ENCODE measurements at places on chromosomes 3 and 15.

DNA sequence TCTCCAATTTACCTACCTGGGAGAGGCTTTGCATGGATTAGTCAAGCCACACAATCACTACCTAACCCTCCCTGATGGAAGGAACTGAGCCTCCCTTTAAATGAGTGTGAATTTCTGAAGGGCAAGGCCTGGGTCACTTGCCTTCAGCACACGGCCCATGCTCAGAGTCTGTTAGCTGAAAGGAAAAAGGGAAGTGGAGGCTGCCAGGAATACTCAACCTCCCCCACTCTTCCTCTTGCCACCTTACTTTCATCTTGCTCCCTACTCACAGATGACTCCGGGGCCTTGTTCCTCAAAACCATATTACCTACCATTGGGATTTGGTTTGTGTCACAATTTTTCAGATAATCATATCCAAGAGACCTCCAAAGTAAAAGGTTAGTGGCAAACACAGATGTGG lies 220.0 kb downstream of the ABHD5 start:
- DNase-seq = no peak

- DNase-seq = no peak
Measured at GRCh38 chr15:78142332-78142731, 6.8 kb upstream of the IDH3A start.

GRCh38 chr15:58096529-58097084 lies 31.1 kb upstream of the ALDH1A2 start:
- no peak for DNase-seq

DNA sequence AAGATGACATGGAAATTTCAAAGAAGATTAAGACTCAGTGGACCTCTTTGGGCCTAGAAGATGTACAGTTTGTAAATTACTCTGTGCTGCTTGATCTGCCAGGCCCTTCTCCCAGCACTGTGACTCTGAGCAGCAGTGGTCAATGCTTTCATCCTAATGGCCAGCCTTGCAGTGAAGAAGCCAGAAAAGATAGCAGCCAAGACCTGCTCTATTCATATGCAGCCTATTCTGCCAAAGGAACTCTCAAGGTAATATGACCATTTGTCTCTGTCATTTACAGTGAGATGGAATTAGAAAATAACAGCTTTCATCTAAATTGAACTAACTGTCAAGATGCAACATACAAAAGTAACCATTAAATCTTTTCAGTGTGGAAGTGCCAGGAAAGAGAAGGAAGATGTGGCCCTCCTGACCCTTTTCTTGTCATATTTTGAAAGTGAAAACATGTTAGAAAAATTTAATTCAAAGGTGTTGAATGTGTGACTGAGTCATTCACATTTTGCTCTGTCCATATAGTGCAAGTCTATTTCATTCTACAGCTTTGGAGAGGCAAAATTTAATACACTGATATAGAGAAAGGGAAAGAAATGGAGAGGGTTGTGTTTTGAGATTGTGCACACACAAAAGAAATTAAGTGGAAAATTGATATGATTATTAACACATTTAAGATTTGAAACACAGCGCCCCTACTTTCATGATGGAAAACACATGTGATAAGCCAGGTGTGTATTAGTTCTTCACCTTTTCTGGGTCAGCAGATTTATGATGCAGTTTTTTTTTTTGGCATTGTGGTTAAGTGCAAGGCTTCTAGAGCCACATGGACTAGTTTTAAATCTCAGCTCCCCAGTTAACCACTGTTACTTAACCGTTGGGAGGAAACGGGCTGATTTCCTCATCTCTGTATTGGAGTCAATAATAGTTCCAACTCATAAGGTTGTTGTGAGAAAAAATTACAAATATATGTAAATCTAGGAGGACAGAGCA lies 375.1 kb downstream of the NAALADL2 start:
- DNase-seq = no peak

DNA sequence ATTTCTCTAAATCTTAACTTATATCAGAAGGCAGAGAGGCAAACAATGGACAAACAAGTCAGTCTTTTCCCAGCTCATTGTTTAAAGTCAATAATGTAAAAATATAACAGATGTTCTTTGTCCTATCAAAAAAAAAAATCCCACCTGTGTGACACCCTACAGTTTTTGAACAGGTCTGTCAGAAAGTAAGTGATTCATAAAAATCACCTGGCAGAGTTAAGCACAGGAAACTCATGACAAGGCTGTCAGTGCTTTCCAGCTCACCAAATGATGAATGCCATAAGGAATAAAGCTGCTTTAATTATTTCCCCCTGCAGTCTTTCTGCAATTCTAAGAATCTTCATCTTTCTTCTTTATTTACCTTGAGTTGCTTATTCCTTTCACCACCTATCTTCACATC lies 30.3 kb downstream of the ROBO1 start:
- DNase-seq = no peak

DNA sequence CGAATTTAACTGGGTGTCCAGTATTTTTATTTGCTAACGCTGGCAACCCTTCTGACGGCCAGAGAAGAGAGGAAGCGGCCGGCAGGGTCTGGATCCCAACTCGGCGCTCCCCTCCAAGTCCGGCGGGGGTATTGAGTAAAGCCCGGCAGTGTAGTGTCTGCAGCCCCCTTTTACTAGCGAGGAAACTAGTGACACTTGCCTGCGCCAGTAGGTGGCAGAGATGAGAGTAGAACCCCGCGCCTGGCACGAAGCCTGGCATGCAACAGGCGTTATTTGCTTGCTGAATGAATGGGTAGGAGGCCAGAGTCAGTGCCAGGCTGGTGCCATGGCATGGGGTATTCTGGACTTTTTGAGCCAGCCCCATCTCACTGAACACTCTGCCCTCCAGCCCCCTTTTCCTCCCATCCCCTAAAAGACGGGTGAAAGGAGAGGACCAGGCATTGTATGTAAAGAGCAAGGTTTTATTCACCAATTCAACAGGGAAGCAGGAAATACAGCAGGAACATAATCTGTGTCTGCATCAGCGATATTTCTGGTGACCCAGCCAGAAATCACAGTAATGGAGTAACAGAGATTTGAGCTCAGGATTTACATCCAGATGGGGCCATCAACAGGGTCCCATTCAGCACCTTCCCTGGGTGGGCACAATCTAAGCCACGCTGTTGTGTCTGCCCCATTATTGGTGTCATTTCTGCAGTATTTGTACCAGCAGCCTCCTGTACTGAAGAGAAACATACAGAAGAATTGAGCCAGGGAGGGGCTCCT lies 788 bp upstream of the WDR73 start:
- DNase-seq = peak; percentile 81

- no peak for DNase-seq
Measured at GRCh38 chr3:178690571-178690970, 154.3 kb downstream of the KCNMB2 start.

DNA sequence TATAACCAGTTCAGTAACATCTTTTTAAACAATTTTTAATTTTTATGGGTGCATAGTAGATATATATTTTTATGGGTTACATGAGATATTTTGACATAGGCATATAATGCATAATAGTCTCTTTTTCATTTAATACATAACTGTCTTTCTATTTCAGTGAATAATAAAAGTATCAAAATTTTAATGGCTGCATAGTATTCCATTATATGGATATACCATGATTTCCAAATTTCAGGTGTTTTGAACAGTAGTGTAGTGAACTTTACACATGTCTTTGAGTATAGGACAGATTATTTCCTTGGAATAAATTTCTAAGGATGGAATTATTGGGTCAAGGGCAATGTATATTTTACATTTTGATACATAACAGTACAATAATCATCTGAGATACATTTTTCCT lies 10.7 kb downstream of the WHAMM start:
- no peak for DNase-seq

DNA sequence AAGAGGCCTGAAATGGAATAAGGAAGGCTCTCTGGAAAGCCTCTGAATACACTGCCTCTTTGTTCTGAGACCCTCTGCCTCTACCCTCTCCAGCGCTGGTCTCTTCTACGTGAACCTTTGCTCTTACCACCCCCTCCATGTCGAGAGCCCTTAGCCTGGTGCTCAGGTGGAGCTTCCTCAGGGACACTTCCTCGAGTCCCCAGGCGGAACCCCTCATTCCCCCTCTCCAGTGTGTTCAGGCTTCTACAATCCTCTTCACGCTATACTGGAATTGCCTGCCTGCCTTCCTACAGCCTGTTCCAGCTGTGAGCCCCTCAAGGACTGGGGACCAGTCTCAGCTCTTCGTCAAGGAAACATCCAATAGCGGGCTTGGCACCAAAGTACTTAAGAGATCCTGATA lies 7.4 kb downstream of the STIMATE start:
- DNase-seq = no peak

DNA sequence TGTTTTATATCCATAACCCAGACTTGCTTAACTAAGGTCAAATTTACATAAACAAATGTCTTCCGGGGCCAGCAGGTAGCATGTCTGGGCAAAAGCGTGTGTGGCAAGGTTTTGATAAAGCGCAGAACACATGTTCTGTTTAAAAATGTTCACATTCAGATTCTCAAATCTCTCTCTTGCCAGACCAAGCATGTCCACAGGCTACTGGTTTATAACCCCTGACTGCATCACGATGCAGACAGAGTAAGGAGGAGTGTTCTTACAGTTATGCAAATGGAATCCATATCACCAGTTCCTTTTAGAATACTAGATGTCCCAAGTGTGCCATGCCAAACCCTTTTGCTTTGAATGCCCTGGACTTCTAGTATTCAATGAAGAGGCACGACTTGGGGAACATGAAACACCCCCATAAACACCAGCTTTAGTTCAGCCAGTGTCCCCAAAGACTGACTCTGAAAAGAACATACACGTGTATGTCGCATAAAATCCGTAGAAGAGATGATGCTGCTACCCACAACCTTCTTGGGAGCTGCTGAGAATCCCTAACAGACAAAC lies 412.0 kb downstream of the CNTN4 start:
- DNase-seq = no peak

- DNase-seq = no peak
Measured at GRCh38 chr3:58588030-58588614, 10.9 kb upstream of the FAM107A start.

GRCh38 chr3:197600796-197601565 lies 45.2 kb upstream of the BDH1 start:
- no peak for DNase-seq
